Natural killer cell treated with Interleukin-12 subunit alpha and Interleukin-12 subunit beta and Interleukin-15 and Interleukin-18, amount 100 ng/mL, for 72 hours (primary cell): ENCODE measurements at places on chromosomes 11 and 22. TPM values are rescaled to one million over a fixed set of nuclear protein-coding genes. Genes with fewer than 3 reads are reported as not detected.

A4GALT gene
- total RNA-seq: not detected

LGR4 gene
- 0.05 TPM for total RNA-seq

SMC1B gene
- total RNA-seq: 0.14 TPM

CD3G gene
- total RNA-seq: 7.1 TPM

GPHA2 gene
- total RNA-seq: not detected

RBFOX2 gene
- total RNA-seq: 0.71 TPM

CENATAC gene
- 53.4 TPM for total RNA-seq

MEI1 gene
- 82.7 TPM for total RNA-seq

SYCE3 gene
- not detected for total RNA-seq

OR5M11 gene
- not detected for total RNA-seq

TRPM5 gene
- not detected for total RNA-seq

OR4D5 gene
- not detected for total RNA-seq

IRAG1 gene
- total RNA-seq: not detected

DEPDC5 gene
- 33.8 TPM for total RNA-seq

SCGB2A2 gene
- total RNA-seq: not detected

LMNTD2 gene
- total RNA-seq: 1.1 TPM

TMEM80 gene
- total RNA-seq: 15.3 TPM

ZNF280A gene
- not detected for total RNA-seq

RIMBP3B gene
- 1.4 TPM for total RNA-seq

C11orf42 gene
- not detected for total RNA-seq

OR5B21 gene
- total RNA-seq: 3.9 TPM

LRRC74B gene
- not detected for total RNA-seq

POGLUT3 gene
- 15.6 TPM for total RNA-seq

ALX4 gene
- not detected for total RNA-seq

NXPE1 gene
- not detected for total RNA-seq

APOA4 gene
- not detected for total RNA-seq

ANO5 gene
- total RNA-seq: not detected

DTX4 gene
- 0.33 TPM for total RNA-seq

FXYD6 gene
- not detected for total RNA-seq

WBP2NL gene
- total RNA-seq: 1.5 TPM

OR5AL1 gene
- total RNA-seq: not detected

GDPD4 gene
- total RNA-seq: not detected

CRYBA4 gene
- total RNA-seq: not detected

OLFML1 gene
- total RNA-seq: not detected

ZNF214 gene
- total RNA-seq: not detected

C11orf21 gene
- total RNA-seq: 7.6 TPM

HPX gene
- total RNA-seq: 0.92 TPM

TTC36 gene
- total RNA-seq: 3.4 TPM

RAB39A gene
- 0.53 TPM for total RNA-seq

KRTAP5-11 gene
- total RNA-seq: not detected
